Right kidney (tissue), 9 donors: ENCODE measurements at places on chromosomes 11 and 22.

DNA sequence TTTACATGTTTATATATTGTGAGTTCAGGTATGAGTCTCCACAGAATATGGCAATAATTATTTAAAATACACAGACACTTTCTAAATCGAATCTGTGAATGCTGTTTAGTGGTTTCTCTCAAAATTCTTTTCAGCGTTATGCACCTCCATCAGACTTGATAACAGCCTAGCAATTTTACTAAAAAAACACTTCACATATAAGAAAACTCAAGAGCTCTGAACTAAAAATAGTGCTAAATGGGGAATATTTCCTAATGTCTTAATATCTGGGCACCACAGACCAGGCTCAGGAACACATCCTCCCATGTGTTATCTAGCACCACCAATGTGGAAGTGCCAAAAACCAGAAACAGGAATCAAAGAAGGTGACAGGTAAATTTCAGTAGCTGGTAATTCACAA lies 47.9 kb downstream of the ARHGAP32 start:
- no peak for DNase-seq

GRCh38 chr11:13859892-13860291 lies 102.6 kb upstream of the SPON1 start:
- DNase-seq: no peak

- no peak for DNase-seq
Measured at GRCh38 chr22:30855266-30855665, 113.3 kb downstream of the MORC2 start.

DNA sequence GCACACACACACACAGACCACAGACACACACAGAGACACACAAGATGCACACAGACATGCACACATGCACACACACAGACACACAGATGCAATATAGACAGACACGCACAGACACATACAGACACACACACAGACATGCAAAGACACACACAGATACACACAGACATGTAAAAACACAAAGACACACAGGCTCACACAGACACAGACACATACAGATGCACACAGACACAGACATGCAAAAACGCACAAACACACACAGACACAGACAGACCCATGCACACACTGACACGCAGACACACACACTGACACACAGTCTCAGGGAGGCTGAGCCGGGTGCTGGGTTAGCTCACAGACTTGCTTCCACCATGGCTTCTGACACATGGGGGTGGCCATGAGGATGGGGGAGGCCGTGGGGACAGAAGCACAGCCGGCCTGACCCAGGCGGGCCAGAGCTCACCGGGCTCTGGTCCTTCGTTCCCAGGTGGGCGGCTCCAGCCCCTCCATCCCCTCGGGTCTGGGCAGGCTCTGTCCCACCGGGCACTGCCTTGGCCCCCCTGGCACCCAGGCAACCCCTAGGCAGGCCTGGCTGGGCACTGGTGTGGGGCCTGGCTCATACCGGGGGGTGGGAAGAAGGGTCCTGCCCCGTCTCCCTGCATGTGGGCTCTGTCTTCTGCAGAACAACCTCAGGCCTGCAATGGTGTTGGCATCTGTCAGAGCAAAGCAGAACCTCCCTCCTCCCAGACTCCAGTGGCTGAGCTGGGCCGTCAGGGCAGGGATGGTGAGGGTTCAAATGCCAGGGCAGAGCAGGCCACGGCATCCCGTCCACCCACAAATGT lies 1489.5 kb downstream of the BRD1 start:
- no peak for DNase-seq

GRCh38 chr11:80529726-80530125 lies 1088.9 kb upstream of the TENM4 start:
- no peak for DNase-seq

DNA sequence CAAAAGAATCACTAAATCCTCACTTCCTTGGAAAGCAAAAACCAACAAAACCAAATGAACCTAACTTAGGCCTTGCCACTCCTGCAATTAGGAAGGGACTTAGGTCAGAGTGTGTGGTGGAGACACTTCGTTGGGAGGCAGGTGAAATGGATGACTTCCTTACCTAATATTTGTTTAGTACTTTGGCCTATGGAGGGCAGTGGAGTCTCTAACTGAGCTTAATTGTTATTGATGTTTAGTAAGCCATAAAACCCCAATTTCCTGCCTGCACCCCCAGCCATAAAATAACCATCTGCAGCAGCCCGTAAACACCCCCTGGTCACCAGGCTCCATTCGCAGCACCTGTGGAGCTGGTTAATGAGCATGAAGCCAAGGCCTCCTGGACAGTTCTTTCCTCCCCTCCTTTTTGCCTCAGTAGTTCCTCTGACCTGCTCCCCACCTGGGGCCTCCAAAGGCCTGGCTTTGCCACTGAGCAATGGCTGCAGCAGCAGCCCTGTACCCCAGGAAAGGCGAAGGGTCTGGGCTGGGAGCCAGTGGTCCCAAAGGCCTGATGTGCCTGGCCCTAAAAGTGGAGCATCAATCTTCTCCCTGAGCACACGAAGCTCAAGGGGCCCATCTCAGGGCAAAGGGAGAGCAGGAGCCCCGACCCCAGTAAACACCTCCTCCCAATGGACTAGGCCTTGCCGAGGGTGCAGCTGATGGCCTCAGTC lies 15.6 kb upstream of the SYT13 start:
- no peak for DNase-seq

GRCh38 chr11:85825616-85826015 lies 14.7 kb upstream of the SYTL2 start:
- DNase-seq: no peak
